ENCODE measurements at places on chromosomes 7 and 10.

- DNase-seq = no peak
Measured at GRCh38 chr10:14466257-14466656, 135.5 kb upstream of the FRMD4A start.

- no peak for DNase-seq
Measured at GRCh38 chr7:92025260-92025659, 84.6 kb downstream of the AKAP9 start.

DNA sequence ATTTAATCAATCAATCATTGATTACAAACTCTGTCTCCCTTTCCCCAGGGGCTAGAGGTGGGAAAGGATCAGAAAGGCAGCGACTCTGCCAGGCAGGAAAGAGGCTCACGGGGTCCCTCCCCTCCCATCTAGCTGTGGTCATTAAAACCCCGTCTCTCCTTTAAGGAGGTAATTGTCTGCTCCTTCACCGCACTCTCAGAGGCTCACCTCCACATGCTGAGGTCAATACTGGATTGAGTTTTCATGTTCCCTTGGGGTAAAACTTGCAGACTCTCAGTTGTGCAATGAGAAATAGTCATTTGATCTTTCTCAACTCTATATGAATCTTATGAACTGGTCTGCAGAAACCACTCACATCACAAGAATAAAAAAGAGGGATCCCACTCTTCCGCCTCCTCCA is 368.8 kb downstream of the ADRA2A start:
- no peak for DNase-seq

- no peak for DNase-seq
Measured at GRCh38 chr7:44535348-44536064, 5.6 kb downstream of the NPC1L1 start.

DNA sequence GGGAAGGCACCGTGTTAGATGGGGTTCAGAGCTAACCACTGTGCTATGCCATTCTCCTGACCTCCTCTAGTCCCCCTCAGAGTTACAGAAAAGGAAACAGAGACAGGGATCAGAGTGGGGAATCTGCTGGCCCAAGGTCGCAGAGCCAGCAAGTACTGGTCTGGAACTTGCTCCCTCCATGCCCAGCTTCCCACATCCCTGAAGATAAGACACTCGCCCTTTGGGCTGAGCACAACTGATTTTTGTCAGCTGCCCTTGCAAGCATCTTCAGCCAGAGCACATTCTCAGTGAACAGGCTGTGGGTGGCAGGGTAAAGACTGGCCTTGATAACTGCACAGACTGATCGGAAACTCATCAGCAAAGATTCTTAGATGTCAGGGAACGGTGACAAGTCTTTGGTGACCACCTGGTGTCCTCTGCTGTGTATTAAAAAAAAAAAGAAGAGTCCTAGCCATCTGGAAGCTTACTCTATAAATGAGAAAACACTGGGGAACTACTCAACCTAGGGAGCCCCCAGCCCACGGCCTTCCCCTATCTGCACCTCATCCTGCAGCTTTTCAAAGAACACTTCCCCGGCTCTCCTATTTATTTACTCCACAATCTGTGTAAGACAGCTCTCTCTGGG is 1.3 kb upstream of the SORBS1 start:
- DNase-seq = no peak

- peak; percentile 10 for DNase-seq
Measured at GRCh38 chr10:62815381-62816075, 638 bp downstream of the EGR2 start.

DNA sequence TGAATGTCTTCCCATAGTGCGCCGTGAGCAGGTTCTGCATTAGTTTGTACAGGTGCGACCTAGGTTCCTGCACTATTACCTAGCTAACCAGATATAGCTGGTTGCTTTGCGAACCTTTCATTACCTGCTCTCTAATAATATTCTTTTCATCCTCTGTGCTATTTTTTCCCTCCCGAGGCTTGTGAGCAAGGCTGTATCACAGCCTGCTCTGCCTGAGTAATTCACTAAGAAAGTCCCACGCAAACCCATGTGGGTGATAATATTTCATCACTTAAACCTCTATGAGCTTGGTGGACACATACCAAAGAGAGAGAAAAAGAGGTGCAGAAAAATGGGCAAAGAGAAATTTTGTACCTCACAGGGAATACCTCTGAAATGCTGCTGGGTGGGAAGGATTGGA is 8.4 kb downstream of the INHBA start:
- no peak for DNase-seq

- DNase-seq = no peak
Measured at GRCh38 chr10:122854648-122855047, 9.0 kb upstream of the CUZD1 start.

DNA sequence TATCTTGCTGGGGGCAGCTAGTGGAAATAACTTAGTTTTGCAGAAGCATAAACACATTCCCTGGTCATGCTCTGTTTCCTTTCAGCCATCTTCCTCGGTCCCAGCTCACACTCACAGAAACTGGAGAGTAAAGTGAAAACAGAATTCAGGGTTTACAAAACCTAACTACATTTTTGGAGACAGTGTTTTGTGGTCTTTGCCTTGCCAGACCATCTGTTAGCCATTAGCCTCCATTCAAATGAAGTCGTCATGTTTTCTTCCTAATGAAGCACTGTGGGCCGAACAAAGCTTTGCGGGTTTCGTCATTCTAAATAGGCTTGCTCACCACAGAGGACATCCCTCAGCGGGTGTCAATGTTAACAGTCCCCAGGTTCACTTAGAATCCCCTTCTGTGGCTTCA is 214.6 kb upstream of the TMEM72 start:
- no peak for DNase-seq
